ENCODE measurements at places on chromosomes 1 and 21. TPM values are rescaled to one million over a fixed set of nuclear protein-coding genes. Genes with fewer than 3 reads are reported as not detected.

The GPN2 gene
- total RNA-seq: 14.2 TPM

The NPHS2 gene
- not detected for total RNA-seq

The TMEM269 gene
- total RNA-seq: 0.15 TPM

The PDE4B gene
- 13.7 TPM for total RNA-seq

The FCN3 gene
- not detected for total RNA-seq

The ILDR2 gene
- under 0.01 TPM for total RNA-seq

The CD5L gene
- total RNA-seq: not detected

The ZYG11A gene
- 3.5 TPM for total RNA-seq

The PRKCZ gene
- 1.5 TPM for total RNA-seq

The HPCA gene
- not detected for total RNA-seq

The SDC3 gene
- 15.6 TPM for total RNA-seq

The S100A14 gene
- total RNA-seq: 0.33 TPM

The SERTAD4 gene
- 0.29 TPM for total RNA-seq

The OLFML3 gene
- 139 TPM for total RNA-seq

The PLPPR4 gene
- total RNA-seq: 1.9 TPM

The RGS1 gene
- total RNA-seq: not detected

The GBP6 gene
- total RNA-seq: 0.15 TPM

The PEX14 gene
- total RNA-seq: 17.5 TPM

The A3GALT2 gene
- total RNA-seq: not detected

The NCF2 gene
- 0.15 TPM for total RNA-seq

The OR2L8 gene
- not detected for total RNA-seq

The SEC16B gene
- total RNA-seq: 3.1 TPM

The PDZK1 gene
- 1.3 TPM for total RNA-seq

The RGSL1 gene
- not detected for total RNA-seq
